ENCODE measurements at places on chromosomes 7 and 10. TPM values are rescaled to one million over a fixed set of nuclear protein-coding genes. Genes with fewer than 3 reads are reported as not detected.

Gene NPTX2
- 3.3 TPM for total RNA-seq

Gene SPDYE2B
- not detected for total RNA-seq

Gene CFAP58
- 0.17 TPM for total RNA-seq

Gene GARS1
- total RNA-seq: 56.9 TPM
